Motor neuron (in vitro differentiated cells): ENCODE measurements at places on chromosomes 2 and 18. TPM values are rescaled to one million over a fixed set of nuclear protein-coding genes. Genes with fewer than 3 reads are reported as not detected.

- ATAC-seq: no peak
Measured at GRCh38 chr18:58635891-58636290, 7.0 kb upstream of the ALPK2 start.

DNA sequence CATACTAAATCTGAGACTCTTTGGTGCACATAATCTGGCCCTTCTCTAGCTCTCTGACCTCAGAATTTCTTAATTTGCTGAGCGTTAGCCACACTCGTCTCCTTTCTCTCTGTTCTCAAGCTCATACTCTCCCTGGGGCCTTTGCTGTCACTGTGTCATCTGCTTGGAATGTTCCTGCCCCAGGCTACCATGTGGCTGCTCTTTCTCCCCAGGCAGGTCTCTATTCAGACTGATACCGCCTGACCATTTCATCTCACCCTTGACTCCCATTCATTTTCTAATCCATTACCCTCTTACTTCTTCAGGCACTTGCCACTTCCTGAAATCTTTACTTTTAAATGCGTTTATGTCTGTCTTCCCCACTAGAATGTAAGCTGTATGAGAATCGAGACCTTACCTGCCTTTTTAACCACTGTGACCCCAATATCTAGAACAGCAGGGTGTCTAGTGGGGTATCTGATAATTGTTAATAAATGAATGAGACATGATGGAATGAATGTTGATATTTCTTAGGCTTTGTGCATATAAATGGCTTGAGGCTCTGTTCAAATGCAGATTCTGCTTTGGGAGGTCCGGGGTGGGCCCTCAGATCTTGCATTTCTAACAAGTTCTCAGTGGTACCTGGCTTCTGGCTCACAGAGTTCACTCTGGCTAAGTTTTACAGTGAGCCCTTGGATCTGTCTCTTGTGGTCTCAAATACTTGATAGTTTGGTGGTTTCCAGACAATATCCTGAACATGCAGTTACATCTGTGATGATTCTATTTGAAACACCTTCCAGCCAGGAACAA is 89.9 kb upstream of the EPC2 start:
- peak; percentile 65 for ATAC-seq

DNA sequence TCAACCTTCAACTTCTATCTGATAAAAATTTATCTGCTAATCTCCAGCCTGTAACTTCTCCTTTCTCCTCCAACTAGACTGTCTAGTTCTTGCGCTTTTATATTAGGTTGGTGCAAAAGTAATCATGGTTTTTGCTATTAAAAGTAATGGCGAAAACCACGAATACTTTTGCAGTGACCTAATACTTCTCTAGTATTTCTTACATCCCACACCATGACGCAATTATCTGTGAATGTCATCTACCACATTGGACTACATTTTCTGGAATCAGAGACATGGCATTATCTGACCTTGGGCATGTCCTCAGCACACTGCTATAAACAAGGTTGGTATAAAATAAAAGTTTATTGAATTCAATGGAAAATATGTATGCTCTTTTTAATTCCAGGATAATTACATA is 370.2 kb upstream of the LYPD1 start:
- ATAC-seq: no peak

Gene EFEMP1
- 5.6 and 8.0 TPM in 2 replicates for total RNA-seq

Gene SCN7A
- total RNA-seq: 0.05 and 0.06 TPM in 2 replicates
